ENCODE measurements at places on chromosomes 1 and 21.

DNA sequence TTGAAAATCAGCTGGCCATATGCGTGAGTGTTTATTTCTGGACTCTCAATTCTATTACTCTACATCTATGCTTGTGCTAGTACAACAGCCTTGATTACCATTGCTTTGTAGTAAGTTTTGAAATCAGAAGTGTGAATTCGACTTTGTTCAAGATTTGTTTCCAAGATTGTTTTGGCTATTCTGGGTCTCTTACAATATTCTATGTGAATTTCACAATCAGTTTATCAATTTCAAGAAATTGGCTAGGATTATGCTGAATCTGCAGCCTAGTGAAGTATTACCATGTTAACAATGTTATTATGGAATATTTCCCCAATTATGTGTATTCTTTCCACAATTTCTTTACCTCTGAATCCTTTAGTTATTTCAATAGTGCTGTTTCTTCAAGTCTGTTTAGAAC lies 19.5 kb downstream of the SFPQ start:
- no peak for DNase-seq

GRCh38 chr1:176820391-176821031 lies 344.0 kb downstream of the ASTN1 start:
- DNase-seq, result no peak

DNA sequence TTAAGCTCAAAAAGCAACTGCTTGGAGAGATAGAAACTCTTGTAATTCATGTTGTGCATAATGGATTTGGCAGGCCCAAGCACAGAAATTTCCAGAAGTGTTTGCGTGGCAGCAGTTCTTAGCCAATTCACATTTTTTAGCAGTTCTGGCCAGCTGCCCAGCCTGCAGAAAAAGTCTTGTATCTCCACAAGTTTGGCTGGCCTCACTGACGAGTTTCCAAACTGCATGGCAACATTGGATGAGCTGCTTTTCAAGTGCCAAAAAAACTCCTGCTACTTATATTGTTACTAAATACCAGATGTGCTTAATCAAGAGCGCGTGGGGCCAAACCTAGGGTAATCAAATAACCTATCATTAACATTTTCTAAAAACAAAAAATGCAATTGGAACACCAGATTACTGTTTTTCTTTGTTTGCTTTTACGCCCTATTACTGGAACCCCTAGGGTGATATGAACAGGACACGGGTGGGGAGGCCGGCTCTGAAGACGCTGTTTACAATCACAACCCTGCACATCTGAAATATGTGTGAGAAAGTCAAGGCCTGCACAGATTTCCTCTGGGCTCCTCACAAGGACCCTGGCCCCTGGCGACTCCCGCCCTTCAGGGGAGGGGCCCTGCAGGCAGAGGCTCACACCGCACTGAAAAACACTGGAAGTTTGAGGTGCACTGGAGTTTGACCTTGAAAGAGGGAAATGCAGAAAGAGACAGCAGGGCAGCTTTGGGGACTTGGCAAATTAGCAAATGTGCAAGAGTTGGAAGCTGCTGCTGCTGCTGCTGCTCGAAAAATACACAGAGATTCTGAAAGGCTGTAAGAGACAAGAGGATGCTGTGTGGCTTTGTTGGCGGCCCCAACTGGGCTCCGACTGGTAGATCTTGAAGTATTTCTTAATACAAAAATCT lies 55.2 kb upstream of the TARBP1 start:
- no peak for DNase-seq

DNA sequence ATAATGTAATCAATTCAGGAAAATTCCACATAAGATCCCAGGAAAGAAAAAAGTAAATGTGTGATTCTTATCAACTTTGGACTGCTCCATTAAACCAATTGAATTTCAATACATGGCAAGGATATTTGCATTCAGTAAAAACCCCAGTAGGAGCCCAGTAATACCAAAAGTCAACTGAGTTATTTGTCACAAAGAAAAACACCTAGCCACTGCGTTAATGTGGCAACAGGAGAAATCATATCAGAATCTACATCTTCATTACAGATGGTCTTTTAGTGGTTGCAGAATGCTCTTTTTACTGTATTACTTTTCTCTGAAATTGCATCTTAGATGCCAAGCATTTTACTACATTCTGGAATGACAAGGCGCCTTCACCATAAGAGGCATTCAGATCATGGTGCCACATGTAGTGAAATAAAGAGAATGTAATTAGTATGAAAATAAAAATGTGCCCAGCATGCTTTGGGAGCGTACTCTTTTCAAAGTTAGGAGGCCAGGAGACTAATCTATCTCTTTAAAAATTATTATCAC lies 180.7 kb downstream of the PATJ start:
- DNase-seq, result no peak

- no peak for DNase-seq
Observed at GRCh38 chr1:184499616-184500015, 112.8 kb downstream of the C1orf21 start.

- peak; percentile 90 for DNase-seq
Observed at GRCh38 chr1:150234566-150235293, 1.2 kb downstream of the ANP32E start.

DNA sequence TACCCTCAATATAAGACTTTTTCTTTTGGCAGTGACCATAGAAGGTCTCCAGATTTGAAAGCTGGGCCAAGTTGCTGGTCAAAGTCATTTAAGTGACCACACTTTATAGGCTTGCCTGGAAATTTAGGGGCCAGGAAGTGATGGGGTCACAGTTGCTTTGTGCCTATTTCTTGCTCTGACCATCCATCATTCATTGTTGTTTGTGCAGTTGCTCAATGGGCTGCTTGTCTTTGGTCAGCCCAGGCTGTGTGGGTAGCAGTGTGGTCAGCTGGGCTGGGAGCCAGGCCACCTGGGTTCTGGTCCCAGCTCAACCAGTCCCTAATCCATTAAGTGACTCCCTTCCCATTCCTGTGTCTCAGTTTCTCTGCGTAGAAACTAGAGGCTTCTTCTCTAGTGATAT lies 2.1 kb upstream of the OTUD7B start:
- DNase-seq, result no peak

GRCh38 chr1:237186675-237187074 lies 144.7 kb downstream of the RYR2 start:
- DNase-seq, result no peak

- no peak for DNase-seq
Observed at GRCh38 chr1:27563591-27564471, 40.1 kb downstream of the AHDC1 start.

DNA sequence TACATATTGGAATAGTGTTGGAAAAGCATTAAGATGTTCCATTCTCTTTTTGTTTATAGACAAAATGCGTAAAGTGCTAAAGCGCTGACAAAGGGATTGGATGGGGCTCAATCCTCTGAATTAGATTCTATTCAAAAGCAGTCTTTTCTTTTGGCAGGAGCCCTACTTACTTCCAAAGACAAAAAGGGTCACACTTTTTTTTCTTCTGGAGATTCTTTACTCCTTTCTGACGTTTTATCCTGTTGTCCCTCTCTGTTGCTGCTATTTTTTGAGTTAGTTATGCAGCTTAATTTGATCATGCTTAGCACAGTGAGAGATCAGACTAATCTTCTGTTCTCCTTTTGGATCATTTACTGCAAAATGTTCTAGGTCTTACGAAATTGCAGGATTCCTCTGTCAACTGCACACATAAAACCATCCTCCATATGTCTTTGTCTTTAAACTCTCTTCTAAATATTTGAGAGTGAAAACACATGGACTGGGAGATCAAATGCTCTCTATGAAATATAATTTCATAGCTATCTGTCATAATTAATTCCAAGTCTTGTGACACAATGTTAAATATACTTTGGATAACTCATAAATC lies 656.4 kb upstream of the ADGRL2 start:
- DNase-seq, result no peak

GRCh38 chr1:9201401-9202239 lies 33.0 kb upstream of the H6PD start:
- DNase-seq, result no peak

DNA sequence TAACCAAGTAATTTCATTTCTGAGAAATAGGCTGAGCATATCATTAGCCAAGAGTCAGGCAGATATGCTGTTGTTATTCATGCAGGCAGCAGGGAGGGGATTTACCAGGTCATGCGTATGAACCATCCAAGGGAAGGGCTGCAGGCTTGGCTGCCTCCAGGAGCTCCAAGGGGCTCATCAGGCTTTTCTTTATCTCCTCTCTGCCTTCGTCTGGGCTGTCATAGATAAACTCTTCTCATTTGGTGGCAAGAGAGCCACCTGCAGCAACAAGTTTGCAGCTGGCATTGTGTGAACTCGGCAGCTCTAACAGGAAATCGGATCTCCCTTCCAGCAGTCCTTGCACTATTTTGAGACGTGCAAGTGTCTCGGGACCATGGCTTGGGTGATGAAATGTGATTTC lies 7.5 kb downstream of the CCDC27 start:
- peak; percentile 96 for DNase-seq

- DNase-seq, result peak; percentile 95
Observed at GRCh38 chr1:247906504-247907047, 11.2 kb downstream of the OR2W3 start.

GRCh38 chr1:247406014-247406656 lies 9.8 kb upstream of the NLRP3 start:
- no peak for DNase-seq

DNA sequence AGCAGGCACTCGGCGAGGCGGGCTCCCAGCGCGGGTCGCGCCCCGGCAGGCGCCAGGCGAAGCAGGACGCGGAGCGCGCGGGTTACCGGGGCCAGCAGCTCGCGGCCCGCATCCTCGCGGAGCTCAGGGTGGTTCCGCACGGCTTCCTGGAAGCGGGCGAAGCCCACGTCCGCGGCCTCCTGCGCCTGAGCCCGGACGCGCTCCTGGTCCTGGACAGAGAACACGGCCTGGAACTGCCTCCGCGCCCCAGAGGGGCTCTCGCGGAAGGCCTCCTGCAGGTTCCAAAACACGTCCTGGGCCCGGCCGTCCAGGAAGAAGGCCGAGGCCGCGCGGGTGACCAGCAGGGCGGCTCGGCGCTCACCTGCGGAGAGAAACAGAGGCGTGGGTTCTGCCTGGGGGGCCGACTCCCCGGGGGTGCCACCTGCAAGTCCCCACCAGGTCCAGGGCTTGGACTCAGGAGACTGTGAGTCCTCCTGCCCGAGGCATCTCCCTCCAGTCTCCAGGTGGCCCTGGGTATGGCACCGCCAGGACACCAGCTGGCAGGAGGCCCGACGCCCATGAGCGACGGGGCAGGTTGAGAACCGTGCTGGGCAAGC lies 11.4 kb downstream of the TTC34 start:
- no peak for DNase-seq

DNA sequence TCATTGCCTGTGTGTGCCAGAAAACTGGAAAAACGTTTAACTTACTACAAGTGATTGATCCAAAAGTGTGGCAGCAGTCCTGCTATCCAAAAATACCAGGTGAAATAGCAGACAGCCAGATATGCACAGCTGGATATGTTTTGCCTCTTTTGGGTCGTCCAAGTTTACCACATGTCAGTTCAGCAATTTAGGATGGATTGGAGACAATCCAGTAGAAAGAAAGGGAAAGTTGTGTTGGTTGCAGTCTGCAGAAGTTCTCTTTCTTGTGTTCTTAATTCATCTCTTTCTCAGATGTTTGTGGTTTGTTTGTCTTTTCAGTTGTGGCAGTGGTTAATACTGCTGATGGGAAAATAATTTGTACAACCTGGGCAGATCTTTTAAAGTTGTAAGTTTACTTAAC lies 645.0 kb downstream of the PTPRC start:
- no peak for DNase-seq

DNA sequence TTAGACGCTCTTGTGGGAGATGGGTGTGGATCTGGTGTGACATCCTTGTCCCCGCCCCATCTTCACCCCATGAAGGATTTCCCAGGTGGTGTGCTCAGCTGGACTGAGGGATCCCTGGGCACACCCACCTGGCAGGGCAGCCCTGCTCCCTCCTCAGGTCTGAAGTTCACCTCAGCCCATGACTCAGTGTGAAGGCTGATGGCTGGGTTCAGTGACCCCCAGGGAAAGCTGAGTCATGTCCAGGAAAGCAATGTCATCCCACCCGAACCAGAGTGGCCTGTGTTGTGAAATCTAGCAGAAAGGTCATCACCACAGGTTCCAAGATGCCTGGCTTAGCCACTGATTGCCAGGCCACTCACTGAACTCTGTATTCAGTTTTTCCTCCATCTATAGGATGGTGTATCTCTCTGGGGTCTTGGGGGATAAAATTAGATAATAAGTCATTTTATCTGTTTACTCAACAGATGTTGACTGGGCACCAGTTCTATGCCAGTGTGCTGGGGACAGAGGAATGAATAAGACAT lies 97.7 kb upstream of the JUN start:
- DNase-seq, result no peak

- DNase-seq, result no peak
Observed at GRCh38 chr1:179952186-179952585, 2.4 kb upstream of the CEP350 start.

DNA sequence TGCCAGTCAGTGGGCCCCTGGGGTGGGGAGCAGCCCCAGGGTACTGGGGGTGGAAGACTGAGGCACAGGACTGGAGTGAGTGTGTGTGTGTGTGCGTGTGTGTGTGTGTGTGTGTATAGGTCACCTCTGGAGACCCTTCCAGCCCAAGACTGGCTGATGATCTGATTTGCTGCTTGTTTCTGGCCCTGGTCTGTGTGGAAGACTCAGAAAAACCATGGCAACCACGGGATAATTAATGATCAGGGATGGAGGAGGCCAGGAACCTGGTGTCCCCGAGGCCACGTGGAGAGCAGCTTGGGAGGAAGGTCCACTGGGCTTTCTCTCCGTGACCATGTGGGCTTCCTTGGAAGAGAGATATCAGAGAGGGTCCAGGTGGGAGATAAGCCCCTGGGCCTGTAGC lies 4.8 kb upstream of the ACTL8 start:
- no peak for DNase-seq

DNA sequence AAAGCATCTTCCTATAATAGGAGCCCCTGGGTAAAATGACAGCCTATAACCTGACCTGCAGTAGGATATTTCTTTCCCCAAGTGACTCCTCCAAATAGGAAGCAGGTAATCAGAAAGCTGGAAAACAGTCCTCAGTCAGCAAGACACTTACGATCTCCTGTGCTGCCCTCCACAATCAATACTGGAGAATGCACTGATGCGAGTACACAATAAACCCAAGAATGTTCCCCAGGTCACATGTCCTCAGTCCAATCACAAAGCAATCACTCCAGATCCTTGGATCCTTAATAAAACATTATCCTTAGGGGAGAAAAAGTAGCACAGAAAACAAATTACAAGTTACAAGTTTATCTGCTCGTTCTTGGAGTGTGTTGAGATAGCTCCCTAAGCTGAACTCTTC lies 233.1 kb downstream of the SLC45A1 start:
- DNase-seq, result no peak

- no peak for DNase-seq
Observed at GRCh38 chr1:162974810-162975209, 94.4 kb upstream of the RGS4 start.

- DNase-seq, result peak; percentile 61
Observed at GRCh38 chr1:214281720-214282629, 1.0 kb downstream of the SMYD2 start.
